ENCODE measurements at places on chromosomes 11 and 22.
A peak's percentile ranks its signal among the peaks of the same experiment; 100 is the strongest.

- no peak for DNase-seq
These were observed 13.7 kb downstream of the YWHAH start for GRCh38 chr22:31957970-31958594.

- DNase-seq, result no peak
These were observed 7.3 kb downstream of the SNX19 start for GRCh38 chr11:130908770-130909625.

DNA sequence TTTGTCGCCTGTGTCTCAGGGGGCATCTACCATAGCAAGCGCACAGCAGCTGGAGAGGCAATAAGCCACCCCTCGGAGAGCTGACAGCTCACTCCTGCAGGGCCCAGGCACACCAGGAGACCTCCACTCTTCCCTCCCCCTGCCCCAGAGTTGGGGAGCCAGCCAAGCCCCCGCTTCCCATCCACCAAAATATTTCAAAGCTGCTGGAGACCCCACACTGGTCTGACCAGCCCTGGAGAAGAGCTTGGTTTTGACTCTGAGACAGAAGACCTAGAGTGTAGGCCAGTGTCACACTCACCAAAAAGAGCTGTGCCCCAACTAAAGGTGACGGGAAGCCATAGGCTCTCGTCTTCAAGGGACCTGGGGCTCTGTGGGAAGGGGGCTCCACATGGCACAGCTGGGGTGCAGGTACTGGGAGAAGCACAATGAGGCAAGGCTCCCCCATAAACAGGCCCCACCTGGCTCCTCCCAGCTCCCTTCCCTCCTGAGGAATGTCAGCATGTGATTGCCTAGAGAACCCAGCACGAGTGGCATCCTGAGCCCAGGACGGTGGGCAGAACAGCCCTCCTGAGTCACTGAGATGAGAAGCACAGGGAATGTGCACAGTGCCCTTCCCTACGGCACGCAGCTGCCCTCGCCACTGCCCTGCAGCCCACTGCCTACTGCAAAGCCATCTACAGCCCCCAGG, 5.8 kb upstream of the GNAZ start:
- DNase-seq, result no peak

- no peak for DNase-seq
These were observed 25.9 kb upstream of the MMP13 start for GRCh38 chr11:102981324-102981910.

DNA sequence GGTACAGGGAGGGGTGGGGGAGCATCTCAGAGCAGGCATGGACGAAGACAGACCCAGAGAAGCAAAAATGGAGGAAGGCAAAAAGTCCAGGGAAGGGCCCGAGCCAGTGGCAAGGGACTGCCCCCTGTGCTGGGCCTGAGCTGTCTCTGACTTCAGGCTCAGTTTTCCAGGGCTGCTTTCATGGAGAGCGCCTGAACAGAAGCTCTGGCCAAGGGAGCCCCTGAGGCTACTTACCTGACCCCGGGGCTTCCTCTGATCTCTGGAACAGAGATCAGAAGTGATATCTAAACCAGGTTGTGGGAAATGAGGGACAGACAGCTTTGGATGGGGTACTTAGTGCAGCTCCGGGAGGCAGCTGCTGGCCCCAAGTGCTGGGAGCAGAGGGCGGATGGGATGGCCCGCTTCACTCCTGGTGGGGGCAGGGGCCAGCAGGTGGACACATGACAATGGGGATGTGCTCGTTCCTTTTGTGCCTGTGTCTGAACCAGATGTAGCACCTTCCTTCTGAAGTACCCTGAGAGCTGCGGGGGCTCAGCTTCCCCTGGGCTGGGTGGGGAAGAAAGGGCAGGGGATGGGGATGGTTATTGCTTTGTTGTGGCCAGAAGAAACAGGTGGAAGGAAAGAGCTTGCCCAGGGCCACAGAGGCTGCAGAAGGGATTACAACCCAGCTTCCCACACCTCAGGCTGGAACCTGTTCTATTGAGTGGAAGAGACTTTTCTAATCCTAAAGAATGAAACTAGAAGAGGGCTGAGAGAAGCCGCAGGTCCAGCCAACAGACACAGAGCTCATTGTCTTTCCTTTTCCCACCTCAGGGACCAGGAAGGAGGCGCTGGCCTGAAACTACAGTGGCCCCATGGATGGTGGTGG, 5.7 kb downstream of the LRRC10B start:
- no peak for DNase-seq

DNA sequence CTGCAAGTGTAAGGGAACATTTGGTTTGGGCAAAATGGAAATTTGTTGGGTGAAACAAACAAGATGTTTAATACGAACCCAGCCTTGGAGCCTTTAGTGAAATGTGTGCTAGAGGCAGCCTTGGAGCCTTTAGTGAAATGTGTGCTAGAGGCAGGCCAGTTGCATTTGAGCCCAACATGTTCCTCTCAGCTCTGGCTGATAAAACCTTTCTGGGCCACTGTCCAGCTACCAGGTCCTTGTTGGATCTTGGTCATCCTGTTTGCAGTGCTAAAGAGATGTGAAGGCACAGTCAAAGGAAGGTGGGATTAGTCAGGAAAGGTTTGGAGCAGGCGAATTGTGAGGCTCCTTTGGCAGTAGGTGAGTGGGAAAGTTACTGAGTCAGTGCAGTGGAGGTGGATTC, 48.9 kb downstream of the CEP164 start:
- DNase-seq, result no peak

- no peak for DNase-seq
These were observed 183.1 kb downstream of the NAV2 start for GRCh38 chr11:19895776-19896175.

DNA sequence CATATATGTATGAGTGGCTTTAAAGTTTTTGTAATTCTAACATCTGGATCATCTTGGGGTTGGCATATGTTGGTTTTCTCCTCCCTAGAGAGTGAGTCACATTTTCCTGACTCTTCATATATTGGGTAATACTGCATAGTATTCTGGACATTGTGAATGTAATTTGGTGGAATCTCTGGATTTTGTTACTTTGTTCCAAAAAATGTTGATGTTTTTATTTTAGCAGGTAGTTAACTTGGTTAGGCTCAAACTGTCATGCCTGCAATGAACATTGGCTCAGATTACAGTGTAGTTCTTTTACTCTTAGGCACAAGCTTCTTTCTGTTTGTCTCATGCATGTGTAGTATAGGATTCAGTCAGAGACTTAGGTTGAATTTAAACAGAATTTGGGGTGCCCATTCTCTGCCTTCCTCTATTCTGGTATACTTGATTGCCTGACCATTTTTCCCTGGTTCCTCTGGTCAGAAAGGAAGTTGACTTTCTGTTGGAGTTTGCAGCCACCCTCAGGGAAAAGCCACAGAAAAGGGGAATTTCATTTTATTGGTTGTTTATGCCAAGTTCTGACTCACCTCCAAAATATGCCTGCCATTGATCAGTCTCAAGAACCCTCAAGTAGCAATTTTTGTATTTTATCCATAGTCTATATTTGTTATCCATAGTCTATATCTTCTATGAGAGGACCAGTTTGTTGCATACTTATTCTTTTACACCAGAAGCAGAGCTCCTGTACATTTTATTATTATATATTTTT, 151.7 kb downstream of the UVRAG start:
- DNase-seq, result no peak

- DNase-seq, result no peak
These were observed 1085.5 kb downstream of the BRD1 start for GRCh38 chr22:48742191-48742555.

GRCh38 chr22:48703265-48703941, 1124.3 kb downstream of the BRD1 start:
- no peak for DNase-seq

DNA sequence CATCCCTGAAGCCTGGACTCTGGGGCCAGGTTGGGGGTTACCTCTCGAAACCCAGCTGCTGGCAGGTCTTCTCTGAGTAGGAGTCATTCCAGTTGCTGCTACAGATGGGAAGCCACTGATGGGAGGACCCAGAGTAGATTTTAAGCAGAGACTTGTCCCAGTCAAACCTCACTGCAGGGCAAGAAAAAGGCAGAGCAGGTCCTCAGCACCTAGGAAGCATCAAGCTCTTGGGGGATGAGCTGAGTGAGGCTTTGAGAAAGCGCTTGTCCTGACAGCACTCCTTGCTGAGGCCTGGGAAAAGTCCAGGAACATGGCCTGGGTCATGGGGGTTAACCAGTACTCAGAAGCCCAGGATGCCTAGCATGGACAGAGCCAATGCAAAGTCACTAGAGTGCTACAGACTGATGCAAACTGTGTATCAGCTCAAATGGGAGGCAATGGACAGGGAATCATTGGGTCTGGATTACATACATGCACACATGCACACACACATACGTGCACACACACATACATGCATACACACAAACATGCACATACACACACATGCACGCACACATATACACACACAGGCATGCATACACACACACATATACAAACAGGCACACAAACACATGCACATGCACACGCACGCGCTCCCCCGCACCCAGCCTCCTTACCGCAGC, 15.3 kb downstream of the TMPRSS13 start:
- DNase-seq, result no peak

- DNase-seq, result no peak
These were observed 51.7 kb upstream of the PRODH start for GRCh38 chr22:18987765-18988164.

DNA sequence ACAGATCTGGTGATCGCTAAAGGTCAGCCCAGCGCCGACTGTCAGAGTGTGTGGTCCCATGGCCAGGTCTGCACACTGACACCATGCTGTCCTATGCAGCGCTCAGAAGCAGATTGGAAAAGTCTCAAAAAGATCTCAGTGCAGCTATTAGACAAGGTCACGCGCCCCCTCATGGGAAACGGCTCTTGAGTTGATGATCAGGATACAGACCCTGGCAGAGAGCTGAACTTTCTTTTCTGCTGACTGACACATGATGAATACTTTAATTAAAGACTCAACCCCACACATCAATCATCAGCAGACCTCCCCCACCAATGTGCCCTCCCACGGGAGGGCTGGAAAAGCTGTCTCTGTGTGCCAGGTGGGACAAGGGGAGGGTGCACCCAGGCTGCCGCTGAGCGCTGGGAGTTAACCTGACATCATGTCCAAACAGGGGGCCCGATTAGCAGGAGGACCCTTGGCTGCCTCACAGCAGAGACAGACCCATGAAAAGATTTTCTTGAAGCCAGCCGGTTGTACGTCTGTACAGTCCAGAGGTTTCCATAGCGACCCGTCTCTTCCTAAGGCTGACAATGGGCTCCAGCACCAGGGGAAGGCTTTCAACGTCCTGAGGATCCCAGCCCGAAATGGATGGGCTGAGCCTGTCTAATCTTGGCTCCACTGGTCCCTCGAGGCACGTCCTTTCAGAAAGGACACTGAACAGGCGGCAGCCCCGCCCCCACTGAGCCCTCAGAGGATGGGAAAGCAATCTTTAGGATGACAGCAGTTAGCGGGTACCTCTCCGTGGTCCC, 26.9 kb downstream of the RASD2 start:
- peak; percentile 79 for DNase-seq

DNA sequence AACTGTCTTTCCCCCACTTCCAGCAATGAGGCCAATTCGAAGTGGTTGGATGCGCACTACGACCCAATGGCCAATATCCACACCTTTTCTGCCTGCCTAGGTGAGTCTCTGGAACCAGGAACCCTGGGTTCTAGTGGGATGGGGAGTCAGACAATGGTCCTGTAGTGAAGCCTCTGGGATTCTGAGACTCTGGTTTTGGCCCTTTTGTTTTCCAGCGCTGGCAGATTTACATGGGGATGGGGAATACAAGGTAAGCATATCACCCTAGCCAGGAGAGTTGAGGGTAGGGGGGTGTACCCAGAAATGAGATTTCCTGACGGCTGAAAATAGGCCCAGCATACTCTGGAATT, 530 bp downstream of the BBS1 start:
- no peak for DNase-seq

- DNase-seq, result no peak
These were observed 640.0 kb upstream of the ANO3 start for GRCh38 chr11:25691959-25692358.

- no peak for DNase-seq
These were observed 1.6 kb downstream of the TCP11L1 start for GRCh38 chr11:33040862-33041453.

GRCh38 chr11:109037856-109038780, 373.2 kb downstream of the DDX10 start:
- DNase-seq, result peak; percentile 18
